ENCODE measurements at places on chromosomes 7 and 10.

DNA sequence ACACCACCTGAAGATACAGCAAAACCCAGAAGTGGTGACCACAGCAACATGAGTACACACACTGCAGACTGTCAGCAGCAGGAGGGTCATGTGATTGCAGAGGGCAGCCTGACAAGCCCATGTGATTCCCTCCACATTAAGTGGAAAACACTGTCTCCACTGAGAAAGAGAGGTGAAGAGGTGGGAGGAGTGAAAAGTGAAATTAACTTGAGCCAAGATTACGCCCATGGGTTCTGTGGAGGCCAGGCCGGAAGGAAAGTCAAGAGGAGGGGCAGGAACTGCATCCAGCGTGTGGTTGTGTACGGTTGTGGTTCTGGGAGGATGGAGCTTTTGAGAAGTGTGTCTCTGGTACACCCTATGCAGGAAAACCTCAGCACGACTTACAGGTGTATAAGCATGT is 138.5 kb downstream of the PLXNA4 start:
- no peak for DNase-seq

DNA sequence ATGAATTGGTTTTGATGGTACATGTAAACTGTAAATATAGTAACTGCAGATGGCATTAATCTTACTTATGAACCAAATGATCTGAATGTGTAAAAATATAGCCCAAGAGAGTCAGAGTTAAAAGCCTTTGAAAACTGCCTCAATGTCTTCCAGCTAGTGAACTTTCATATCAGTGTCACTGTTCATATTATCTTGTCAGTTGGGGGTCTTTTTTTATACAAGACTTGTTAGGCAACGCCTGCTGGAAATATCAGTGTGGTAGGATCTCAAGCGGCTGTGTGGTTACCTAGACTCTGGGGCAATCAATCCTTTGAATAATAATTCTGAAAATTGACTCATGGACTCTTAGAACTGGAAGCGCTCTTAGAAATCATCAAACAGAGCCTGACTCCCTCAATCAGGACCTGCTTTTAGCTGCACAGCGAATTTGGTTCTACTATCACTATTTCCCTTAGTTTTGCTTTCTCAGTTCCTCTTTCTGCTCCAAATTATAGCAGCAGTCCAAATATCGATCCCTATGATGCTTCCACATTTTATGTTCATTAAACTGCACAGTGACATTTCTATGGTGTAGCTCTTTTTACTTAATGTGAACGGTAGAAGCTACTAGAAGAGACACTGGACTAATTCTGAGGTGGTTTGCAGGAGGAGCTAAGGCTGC is 100.1 kb upstream of the COL1A2 start:
- no peak for DNase-seq

GRCh38 chr7:92731335-92732063 is 104.9 kb downstream of the CDK6 start:
- DNase-seq: no peak

DNA sequence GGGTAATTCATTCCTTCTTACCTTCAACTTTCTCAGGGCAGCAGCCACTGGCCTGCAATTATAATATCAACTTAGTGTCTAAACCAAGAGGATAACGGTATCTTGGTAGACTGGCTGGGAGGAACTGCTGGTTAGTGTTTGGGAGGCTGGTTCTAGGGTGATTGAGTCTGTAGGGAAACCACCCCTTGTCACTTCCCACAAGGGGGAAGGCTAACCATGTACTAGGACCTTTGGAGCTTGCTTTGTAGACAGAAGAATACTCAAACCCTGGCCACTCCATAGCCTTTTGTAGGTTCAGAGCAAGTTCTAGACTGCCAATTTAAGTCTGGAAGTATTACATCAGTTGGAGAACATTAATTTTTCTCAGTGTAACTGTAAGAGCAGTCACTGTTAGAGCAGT is 51.3 kb downstream of the NHLRC2 start:
- no peak for DNase-seq

DNA sequence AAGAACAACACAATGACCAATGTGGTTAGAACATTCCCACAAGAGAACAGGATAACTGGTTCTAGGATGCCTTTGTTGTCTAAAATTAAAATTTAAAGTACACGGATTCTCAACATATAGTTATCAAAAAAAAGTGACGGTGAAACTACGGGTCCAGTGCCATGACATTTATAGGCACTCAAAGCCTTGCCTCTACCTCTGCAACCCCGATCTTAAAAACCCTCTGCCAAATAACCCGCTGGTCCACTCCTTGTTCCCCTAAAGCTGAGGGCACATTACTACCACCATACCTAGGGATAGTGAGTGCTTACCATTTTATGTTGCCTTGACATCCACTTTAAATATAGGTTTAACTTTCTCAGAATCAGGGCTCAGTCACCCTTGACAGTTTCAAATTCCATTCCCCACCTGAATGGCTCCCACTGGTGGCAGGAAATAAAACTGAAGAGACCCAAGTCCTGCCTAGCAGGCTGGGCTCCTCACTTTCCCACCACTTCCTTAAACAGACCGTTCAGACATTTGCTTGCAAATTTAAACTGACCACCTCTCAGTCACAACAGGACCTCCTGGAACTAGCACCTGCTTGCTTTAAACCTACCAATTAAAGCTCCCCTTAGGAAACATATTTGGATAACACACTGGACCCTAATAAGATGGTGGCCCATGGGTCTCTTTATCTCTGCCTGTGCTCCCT is 169.9 kb upstream of the ASAH2 start:
- DNase-seq: no peak

DNA sequence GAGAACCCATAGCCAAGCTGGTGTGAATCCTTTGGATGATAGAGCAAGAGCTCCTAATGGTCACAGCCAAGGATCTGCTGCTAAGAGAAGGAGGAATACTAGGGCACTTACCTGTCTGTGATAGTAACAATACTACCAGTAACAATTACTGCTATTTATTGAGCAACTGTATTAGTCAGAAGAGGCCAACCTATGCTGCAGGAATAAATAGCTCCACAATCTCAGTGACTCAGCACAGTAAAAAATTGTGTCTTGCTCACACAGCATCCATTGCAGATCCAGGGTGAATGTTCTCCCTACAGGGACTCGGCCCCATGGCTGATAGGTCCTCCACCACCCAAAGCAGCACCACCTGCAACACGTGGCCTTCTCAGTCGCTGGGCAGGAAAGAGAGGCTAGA is 257.6 kb upstream of the ZMIZ1 start:
- DNase-seq: no peak

- DNase-seq: no peak
Measured at GRCh38 chr10:101291331-101292193, 62.3 kb upstream of the LBX1 start.

DNA sequence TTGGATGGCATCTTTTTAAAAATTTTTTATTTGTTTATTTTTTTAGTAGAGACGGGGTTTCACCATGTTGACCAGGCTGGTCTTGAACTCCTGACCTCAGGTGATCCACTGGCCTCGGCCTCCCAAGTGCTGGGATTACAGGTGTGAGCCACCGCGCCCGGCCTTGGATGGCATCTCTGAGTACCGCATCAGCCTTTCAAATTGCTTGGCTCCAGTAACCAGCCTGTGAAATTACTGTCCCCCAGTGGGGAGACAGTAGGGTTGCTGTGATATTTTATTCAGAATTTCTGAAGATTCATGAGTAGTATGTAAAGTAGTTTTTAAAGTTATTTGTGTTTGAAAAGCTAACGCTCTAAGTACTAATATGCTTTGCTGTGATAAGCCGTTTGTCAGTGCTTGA is 1.2 kb downstream of the NUB1 start:
- no peak for DNase-seq

DNA sequence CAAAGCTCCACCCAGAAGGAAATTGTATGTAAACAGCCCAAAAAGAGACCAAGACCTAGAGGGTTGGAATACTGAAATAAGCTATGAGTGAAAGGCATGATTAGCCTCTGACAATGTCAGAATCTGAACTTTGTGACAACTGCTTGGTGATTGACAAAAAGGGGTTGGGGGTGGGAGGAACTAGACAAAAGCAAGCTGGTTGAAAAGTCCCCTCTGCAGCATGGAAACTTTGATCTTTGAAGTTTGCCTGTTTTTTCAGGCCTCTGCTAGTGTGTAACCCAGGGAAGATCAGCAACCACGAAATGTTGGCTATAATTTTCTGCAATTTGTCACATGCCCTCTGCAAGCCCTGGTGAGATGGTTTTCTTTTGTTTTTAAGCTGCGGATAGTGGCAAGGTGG is 104.8 kb upstream of the SLC25A13 start:
- DNase-seq: no peak

DNA sequence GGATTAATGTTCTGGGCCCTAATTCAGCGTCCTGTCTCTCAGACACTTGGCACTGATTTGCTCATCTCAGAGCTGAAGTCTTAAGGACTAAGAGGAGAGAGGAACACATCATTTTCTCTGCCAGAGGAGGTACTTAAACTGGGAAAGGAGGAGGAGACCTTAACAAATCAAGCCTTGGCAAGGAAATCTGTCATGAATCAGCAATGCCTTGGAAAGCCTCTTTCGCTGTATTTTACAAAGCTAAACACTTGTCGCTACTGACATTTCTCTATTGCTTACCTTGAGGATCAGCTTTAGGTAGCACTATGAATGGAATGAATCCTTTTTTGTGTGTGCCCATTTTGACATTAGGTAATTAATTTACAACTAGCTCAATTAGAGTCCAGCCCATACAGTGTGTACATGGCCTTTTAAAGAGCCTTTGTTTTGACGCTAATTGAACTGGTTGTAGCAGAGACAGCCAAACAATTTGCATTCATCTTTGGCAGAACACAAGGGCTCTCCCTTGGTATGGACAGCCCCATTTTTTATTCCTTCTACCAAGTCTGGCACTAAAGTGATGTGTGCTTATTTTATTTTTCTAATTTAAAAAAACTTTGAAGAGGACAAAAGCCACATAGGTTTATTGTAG is 37.4 kb downstream of the AUTS2 start:
- DNase-seq: no peak

GRCh38 chr7:155166673-155167370 is 96.7 kb downstream of the HTR5A start:
- DNase-seq: no peak
